CD4-positive, CD25-positive, alpha-beta regulatory T cell (primary cell): ENCODE measurements at places on chromosomes 12 and 14. TPM values are rescaled to one million over a fixed set of nuclear protein-coding genes. Genes with fewer than 3 reads are reported as not detected.

CEBPE gene
- not detected for total RNA-seq

AGAP2 gene
- total RNA-seq: 60.3 TPM

DNA sequence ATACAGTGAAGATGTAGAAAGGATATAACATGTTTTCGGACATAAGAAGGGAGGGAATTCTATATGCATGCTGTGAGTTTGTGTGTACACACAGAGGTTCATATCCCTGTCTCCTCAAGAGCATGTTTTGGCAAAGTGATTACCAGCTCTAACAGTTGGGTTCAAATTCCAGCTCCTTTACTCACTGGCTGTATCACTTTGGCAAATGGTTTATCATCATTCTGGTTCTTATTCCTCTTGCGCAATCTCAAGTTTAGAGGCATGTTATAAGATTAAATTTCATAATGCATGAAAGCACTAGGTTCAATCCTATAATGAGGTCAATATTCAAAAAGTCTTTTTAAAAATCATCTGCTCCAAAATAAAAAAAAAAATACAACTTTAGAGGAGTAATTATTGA, 107.7 kb upstream of the LRFN5 start:
- DNase-seq: no peak

GRCh38 chr12:29700761-29701481, 82.8 kb downstream of the TMTC1 start:
- DNase-seq: no peak

DNA sequence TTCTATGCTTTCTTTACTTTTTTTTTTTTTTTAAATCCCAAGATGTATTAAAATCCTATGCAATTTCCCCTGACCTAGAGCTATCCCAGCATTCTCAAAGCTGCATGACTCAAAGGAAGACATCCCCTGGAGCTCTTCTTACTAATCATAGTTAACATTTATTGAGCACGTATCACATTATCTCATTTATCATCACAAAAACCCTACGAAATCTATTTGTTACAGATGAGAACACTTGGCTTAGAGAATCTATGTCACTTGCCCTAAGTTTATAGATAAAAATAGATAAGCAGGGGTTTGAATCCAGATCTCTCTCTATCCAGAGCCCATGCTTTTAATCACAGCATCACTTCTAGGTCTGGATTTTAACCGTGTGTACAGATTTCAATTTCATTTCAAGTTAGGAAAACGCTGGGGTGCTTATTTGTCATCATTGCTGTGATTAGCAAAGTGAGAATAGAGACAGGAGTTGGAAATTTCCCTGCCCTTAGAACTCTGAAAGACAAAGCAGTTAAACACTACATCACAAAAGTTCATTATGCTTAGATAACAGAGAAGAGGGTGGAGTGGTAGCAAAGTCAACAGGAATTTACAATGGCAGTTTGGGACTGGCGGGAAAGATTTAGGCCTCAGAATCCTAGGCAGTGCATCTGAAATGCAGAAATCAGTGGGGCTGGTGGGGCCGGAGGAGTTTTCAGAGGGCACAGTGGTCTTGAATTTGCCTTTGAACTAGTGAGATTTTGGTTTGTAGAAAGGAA, 177.7 kb upstream of the FRMD6 start:
- no peak for DNase-seq

- DNase-seq: no peak
Measured at GRCh38 chr12:47095446-47096236, 15.9 kb upstream of the AMIGO2 start.

- no peak for DNase-seq
Measured at GRCh38 chr12:68139001-68139400, 20.5 kb downstream of the IFNG start.

- no peak for DNase-seq
Measured at GRCh38 chr14:95496690-95497259, 19.7 kb downstream of the SYNE3 start.

EIF2S3B gene
- total RNA-seq: 0.62 TPM

DNA sequence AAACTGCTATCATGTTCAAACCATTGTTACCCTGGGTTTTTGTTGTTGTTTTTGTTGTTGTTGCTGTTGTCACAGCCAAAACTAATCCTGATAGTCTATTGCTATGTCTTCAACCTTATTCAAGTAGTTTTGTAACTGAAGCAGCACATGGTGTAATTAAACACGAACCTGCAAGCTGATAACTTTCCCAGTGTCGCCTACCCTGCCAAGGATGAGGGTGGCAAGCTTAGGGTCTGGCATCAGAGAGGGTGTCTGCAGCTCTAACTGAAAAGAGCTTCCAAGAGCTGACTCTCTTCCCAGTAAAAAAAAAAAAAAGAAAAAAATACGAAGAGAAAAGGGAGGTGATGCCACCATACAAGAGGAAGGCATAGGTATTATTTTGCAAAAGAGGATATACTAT, 86.3 kb upstream of the BCL2L14 start:
- DNase-seq: no peak

B4GALNT1 gene
- total RNA-seq: not detected

DNA sequence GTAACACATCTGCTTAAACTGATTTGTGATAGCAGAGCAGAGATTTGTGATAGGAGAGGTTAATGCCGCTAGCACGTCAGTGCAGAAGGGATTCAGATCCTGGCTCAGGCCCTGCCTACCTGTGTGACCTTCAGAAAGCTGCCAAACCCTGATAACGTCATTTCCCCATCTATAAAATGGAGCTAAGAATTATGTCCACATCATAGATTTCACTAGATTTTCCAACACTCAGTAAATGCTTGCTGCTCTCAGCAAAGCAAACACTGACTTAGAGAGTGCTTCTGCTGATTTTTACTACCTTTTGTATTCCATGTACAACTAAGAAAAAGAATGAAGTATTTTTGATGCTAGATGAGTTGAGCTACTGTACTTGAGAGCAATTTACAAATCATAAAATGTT, 261.4 kb downstream of the ITPR2 start:
- no peak for DNase-seq

ALX1 gene
- not detected for total RNA-seq
